ENCODE measurements at places on chromosomes 5 and 9. TPM values are rescaled to one million over a fixed set of nuclear protein-coding genes. Genes with fewer than 3 reads are reported as not detected.

GRCh38 chr9:79403495-79403894, 168.3 kb upstream of the TLE4 start:
- no peak for DNase-seq

- DNase-seq = no peak
Observed at GRCh38 chr5:35894131-35894530, 37.4 kb downstream of the IL7R start.

DNA sequence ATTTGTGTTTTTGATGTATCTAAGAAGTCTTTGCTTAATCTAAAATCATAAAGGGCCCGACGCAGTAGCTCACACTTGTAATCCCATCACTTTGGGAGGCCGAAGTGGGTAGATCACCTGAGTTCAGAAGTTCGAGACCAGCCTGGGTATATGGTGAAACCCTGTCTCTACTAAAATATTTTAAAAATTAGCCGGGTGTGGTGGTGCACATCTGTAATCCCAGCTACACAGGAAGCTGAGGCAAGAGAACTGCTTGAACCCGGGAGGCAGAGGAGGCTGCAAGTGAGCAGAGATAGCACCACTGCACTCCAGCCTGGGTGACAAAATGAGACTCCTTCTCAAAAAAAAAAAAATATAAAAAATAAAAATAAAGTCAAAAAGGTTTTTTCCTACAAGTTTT, 9.6 kb downstream of the IL6ST start:
- DNase-seq = no peak

DNA sequence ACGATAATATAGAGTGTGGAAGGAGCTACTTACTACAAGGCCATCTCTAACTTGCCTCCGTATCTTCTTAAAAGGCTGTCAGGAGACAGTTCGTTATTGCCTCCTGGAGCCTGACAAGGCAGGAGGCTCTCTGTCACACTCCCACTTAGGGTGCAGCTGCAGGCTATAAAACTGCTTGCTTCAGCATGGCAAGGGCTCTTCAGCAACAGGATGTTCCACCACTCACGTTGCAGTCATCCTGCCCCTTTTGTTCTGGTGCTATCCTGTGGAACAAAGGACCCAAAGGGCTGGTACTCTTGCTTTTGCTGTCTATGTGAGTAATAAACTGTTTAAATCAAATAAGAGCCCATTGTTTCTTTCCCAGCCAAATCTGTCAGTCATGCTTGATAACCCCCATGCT, 508.9 kb downstream of the NTRK2 start:
- DNase-seq = no peak

GRCh38 chr5:56460681-56461191, 227.6 kb upstream of the ANKRD55 start:
- DNase-seq = peak; percentile 32

The GPX8 gene
- total RNA-seq = 18.7 TPM

Data from dermis blood vessel endothelial cell (primary cell).